ENCODE measurements at places on chromosomes 16 and 17.
A peak's percentile ranks its signal among the peaks of the same experiment; 100 is the strongest.

DNA sequence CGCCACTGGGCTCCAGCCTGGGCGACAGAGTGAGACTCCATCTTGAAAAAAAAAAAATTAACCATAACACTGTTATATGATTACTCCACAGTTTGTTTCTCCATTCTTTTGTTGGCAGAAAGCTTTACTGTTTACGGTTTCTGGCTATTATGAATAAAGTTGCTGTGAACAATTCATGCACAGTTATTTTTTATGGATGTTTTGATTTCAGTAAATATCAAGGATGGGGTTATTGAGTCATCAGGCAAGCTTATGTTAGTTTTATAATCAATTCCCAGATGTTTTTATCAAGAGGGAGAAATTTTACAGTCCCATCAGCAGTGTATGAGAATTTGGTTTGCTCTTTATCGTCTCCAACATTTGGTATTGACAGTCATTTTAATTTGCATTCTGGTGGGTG, 67.9 kb downstream of the TAOK1 start:
- DNase-seq = no peak

DNA sequence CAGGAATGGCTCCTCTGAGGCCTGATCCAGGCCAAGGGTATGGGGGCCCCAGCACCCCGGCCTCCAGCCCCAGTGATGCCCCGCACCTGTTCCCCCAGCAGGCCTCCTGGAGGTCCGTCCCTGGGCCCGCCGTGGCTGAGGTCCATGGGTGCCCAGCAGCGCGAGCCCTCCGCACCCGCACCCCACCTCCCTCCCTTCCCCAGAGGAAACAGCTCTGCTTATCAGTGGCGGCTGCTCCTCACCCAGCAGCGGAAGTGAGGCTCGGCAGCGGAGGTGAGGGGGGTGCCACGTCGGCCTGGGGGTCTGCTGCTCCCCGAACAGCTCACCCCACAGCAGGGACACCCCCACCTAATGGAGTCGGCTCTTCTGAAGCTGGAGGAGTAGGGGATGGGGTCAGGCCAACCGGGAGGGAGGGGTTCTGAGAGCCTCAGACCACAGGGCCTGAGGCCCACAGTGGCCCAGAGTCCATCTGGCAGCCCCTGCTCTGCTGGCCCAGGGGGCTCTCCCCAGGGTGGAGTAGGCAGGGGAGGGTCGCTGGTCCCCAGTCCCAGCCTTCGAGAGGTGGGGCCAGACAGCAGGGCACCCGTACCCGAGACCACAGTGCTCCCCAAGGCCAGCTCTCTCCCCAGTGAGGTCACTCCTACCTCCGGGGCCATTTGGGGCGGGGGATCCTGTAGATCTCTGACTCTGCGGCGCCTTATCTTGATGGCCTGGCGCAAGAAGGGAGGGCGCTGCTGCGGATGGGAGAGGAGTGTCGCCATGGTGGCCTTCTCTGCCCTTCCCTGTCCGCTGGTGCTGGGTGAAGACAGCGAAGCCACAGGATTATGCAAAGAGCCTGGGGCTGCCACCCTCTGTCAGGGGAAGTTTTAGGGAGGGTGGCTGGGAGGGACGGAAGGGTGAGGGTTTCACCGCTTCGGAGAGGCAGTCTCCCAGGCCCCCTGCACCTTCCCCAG, at the start of gene UNC13D:
UNC13D (minus strand) TSS at position 828 of the 953 bp plus-strand sequence; CDS start at position 761, 67 bp downstream.
- no peak for DNase-seq

DNA sequence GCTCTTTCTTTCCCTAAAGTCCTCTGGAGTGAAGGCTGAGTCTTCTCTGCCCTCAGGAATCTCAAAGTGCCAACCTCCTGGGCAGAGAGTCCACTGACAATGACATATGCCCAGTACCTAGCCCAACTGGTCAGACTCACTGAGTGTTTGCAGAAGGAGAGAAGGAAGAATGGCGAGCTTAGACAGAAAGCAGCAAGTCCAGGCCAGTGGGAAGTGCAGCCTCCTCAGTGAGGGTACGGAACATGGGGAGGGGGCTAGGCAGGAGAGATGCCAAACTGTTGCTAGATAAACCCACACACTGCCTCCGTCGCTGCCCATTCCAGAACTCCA, 678 bp downstream of the EXOC7 start:
- peak; percentile 32 for DNase-seq

- DNase-seq = peak; percentile 45
Observed at GRCh38 chr16:57166951-57167350, 18.9 kb downstream of the PSME3IP1 start.

GRCh38 chr16:86219655-86220445, 290.5 kb upstream of the FOXF1 start:
- no peak for DNase-seq

DNA sequence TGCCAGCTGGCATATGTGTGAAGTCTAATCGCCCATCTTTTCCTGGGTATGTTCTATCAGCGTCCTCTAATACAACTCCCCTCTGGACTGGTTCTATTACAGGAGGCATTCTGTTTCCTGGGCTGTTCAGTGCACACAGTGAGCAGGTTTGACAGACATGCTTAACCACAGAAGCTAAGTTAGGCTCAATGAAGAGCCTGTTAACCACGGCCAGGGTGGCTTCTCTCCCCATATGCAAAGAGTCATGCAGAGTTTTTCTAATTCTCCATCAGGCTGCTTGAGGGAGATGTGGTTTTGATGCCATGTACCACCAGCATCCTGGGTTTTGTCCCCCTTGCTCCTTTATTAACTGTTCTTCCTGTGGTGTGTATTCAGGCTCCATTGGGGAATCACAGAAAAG, 57.2 kb upstream of the ALOX12 start:
- DNase-seq = no peak

- DNase-seq = no peak
Observed at GRCh38 chr16:55045329-55045728, 114.7 kb downstream of the IRX5 start.

- DNase-seq = no peak
Observed at GRCh38 chr16:2226245-2226793, 2.9 kb downstream of the E4F1 start.

DNA sequence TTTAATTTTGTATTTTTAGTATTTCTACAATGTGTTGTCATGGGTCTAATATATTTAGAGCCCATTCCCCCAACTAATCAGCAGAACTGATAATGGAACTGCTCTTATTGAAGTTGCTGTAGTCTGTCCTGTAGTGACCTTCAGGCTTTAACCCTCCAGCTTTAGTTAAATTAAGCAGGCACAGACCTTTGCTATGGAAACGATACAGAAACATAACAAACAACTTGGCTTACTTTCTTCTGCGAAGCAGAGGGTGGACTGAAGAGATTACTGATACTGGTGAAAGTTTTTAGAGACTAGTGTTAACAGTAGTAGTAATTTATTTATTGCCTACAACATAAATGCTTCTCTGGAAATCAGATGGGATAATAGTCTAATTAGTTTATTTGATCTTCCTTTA, 61.4 kb downstream of the NFATC3 start:
- peak; percentile 42 for DNase-seq
